ENCODE measurements at places on chromosomes 4 and X. TPM values are rescaled to one million over a fixed set of nuclear protein-coding genes. Genes with fewer than 3 reads are reported as not detected.

DNA sequence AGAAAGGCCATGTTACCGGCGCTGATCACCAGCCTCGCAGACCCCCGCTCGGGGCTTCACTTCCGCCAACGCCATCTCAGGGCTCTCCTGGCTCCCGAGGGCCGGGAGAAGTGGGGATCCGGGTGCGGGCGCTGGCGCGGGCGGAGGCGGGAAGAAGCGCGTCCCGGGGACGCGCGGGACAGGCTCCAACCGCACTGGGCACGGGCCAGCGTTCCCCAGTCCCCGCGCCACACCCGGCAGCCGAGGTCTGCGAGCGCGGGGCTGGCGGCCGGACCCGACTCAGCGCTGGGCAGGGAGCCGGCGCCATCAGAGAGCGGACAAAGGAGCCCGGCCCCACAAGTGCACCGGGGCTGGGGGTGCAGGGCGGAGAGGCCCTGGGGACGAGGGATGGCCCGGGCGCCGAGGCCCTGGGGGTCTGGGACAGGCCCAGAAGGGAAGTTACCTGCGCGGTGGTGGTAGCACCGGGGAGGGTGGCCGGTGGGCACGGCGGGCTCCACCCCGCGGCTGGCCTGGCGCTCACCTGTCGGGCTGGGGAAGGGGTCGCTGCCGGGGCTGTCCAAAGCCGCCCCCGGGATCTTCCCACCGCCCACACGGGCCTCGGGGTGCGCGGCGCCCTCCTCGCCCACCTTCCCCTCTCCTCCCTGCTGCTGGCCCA lies 449 bp downstream of the CTPS2 start:
- DNase-seq = no peak

GRCh38 chrX:14697451-14697850 lies 168.1 kb downstream of the GLRA2 start:
- no peak for DNase-seq

DNA sequence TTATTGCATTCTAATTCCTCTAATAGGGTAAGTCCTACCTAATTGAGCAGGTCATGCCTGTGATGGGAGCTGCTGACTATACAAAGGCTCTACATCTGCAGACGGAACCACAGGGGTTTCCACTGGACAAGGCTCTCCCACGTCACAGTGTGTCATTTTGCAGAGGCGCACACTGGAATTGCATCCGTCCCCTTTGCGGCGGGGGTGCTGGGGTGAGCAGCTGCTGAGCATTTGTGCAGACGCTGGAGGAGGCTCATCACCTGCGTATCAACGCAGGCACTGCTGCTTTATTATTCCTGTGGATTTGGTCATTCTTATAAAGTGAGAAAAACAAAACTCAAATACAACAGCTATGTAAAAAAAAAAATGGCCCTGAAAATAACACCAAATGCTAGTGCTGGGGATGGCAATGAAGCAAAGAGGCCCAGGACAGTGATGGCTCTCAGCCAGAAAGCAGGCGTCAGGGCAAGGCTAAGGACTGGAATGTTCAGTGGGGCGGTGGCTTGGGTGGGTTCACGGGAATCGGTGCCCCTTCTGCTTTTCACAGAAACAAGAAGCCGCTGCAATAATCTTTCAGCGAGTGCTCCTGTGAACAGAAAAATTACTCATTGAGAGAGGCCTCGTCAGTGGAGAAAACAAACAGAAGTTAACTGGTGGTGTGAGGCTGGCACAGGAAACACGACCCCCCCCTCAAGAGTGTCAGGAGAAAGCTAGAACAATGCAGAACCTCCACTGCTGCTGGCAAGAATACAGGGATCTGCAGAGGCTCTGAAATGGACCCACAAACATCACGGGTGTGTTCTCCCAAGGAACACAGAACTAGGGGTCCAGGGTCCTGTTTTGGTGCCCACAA lies 67.8 kb downstream of the GATB start:
- no peak for DNase-seq

DNA sequence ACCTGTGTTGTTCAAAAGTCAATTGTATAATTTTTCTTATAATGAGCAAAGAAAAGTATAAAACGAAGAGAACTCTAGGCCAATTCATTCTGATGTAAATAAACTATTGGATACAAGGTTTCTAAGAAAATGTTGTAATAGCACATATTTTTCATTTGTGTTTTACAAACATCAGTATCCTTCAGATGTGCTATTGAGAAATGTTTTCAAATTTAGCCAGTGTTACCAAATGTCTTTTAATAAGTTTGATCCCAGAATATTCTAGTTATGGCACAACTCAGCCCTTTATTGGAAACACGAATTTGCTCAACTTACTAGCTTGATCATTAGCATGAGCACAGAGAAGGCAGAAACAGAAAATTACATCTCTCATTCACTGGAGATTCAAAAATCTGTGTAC lies 319.3 kb downstream of the IL15 start:
- DNase-seq = no peak

DNA sequence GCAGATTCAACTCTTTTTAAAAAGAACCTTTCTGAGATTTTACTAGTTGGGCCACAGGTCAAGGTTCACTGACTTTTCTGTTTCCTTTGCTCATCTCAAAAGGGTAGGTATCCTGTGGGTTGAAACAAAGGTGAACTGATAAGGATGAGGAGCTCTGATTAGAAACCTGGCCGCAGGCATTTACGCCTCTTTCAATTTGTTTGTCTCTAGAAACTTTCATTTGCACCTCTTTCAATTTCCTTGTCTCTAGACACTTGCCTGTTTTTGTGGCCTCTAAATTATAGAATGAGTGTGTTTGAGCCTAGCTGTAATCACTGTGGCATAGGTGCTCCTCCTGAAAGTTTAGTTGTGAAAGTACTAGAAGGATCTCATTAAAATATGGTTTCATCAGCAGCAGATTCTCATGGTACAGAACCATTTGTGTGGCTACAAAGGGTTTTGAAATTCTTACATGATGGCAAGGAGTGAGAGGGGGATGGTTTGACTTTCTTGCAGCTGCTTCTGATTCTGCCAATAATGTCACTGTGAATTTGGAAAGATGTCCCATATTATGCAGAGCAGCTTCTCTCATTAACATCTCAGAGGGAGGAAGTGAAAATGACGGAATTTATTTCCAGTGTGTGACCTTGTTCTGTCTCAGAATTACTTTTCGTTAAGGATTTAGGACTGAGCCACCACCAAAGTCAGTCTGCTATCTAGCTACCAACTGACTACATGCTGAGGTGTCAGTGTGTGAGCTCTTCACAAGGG lies 142.2 kb downstream of the SH2D1A start:
- no peak for DNase-seq

GRCh38 chr4:48290146-48290772 lies 20.6 kb upstream of the TEC start:
- peak; percentile 31 for DNase-seq

DNA sequence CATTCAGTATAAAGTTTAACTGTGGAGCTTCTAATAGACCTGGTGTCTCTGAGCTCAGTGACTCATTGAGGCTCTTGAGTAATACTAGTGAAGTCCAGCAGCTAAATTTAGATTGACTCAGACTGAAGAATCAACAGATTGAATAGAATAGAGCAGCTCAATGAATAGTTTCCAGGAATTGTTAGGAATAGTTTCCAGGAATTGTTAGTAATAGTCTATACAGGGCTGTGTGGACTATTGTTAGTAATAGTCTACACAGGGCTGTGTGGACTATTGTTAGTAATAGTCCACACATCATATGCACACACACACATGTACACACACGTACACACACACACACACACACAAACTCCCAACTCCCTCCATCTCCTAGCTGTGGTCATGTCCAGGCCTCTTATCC lies 3.0 kb downstream of the GIMD1 start:
- peak; percentile 96 for DNase-seq

- no peak for DNase-seq
Observed at GRCh38 chr4:147110473-147111367, 165.1 kb upstream of the TTC29 start.

- peak; percentile 9 for DNase-seq
Observed at GRCh38 chrX:56813318-56813837, 84.3 kb downstream of the NBDY start.

Gene MSX1
- total RNA-seq = 0.15 TPM

Gene CLDN34
- not detected for total RNA-seq

Gene CXCL6
- total RNA-seq = 139 TPM

Gene ENPEP
- total RNA-seq = 21.9 TPM
